ENCODE measurements at places on chromosomes 1 and 21.

DNA sequence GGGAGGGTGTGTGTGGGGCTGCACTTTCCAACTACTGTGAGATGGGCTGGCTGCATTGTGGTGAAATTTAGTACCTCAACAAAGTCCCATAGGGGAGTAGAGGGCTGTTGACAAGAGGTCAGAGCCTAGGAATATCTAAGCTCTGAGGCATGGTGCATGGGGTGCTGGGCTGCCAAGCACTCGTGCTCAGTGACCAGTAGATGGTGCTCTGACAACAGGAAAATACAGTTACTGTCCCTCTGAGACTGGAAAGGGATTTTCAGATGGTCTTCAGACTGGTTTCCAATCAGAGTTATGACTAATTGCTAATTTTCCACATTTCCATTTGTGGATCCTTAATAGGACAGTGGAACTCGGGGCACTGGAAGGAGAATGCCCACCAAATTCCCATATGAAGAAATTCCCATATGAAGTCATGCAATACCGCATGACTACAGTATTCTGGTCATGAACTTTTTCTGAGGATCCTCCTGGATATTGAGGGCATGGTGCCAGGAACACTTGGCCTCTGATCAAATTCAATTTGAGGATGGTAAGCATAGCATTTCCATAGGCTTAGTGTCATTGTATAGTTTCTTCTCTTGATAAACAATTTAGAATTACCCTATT lies 4.1 kb upstream of the CACNA1E start:
- DNase-seq = peak; percentile 48

DNA sequence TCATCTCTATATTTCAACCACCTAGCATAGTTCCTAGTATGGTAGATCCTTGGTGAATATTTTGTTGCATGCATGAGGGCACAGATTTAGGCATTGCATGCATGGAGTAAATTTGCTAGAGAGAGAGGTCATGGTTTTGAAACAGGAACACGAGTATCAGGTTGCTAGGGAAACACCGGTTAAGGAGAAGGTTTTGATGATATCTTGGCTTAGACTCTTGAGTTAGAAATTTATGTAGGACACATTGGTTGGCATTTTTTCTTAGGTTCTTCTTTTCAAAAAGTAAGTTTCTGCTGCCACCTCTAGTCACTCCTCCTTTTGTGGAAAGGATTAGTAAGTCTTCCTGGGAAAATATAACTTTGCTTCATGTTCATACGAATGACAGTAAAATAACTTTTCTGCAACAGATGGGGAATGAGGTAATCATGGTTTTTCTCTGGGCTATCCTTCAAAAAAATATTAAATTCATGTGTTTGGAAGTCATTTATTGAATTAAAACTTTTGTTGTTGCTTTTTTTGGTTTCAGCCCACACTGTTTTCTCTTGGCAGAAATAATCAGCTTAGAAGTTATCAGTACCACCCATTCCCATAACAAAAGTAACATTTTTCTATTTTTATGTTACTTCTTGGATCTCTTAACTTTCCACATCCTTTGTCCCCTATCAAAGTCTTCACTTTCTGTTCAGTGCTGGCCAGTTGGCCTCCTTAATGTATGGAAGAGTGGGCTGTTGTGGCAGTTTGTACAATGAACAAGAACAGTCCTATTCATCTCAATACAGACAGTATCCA lies 97.3 kb downstream of the PLA2G4A start:
- DNase-seq = no peak

GRCh38 chr1:207838156-207839082 lies 72.5 kb downstream of the CD34 start:
- DNase-seq = no peak

GRCh38 chr1:13830616-13831280 lies 130.8 kb downstream of the PRDM2 start:
- no peak for DNase-seq

DNA sequence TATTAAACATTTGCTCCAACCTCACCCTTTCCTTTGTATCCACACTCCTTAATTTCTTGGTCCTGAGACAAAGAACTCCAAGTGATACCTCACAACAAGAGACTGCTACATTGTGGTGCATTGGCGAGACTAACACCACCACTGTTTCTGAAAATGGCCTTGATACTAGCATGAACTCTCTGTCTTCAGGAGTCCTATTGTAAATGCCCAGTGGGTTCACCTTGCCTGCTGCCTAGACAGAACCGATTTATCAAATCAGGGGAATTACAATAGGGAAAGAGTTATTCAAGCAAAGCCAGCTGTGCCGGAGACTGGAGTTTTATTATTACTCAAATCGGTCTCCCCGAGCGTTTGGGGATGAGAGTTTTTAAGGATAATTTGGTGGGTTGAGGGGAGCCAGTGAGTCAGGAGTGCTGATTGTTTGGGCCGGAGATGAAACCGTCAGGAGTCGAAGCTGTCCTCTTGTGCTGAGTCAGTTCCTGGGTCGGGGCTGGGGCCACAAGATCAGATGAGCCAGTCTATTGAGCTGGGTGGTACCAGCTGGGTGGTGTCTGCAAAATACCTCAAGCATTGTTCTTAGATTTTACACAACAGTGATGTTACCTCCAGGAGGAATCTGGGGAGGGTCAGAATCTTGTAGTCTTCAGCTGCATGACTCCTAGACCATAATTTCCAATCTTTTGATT lies 83.1 kb downstream of the DESI2 start:
- no peak for DNase-seq

- DNase-seq = no peak
Measured at GRCh38 chr1:114700036-114700600, 4.8 kb upstream of the AMPD1 start.

GRCh38 chr1:12249181-12249580 lies 19.4 kb downstream of the VPS13D start:
- peak; percentile 53 for DNase-seq

- DNase-seq = no peak
Measured at GRCh38 chr1:7385471-7386225, 385.4 kb upstream of the VAMP3 start.

GRCh38 chr1:239587066-239587465 lies 200.7 kb downstream of the CHRM3 start:
- no peak for DNase-seq

DNA sequence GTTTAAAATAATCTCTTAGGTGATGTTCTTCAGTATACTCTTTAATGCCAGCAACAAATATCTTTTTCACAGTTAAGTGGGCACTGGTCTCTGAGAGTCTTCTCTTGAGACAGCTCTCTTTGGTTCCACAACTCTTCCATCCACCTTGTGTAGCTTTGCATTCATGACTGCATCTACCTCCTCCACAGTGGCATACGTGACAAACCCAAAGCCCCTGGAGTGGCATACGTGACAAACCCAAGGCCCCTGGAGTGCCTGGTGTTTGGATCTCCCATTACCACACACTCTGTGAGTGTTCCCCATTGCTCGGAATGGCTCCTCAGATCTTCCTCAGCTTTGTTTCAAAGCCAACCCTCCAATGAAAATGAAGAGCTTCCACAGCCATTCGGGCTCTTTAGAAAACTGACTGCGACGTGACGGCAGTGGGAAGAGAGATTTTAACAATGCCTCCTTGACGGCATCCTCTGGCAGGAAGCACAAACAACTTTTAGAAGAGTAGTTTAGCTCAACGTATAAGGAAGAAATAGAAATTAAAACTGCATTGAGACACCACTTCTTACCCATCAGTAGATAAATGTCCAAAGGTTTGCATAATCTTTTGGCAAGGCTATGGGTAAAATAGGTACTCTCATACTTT lies 45.8 kb downstream of the SLC30A7 start:
- no peak for DNase-seq

GRCh38 chr1:209659909-209660308 lies 7.7 kb upstream of the LAMB3 start:
- DNase-seq = no peak

- no peak for DNase-seq
Measured at GRCh38 chr1:209815490-209815889, 9.5 kb upstream of the IRF6 start.

GRCh38 chr1:112544011-112544688 lies 35.4 kb downstream of the WNT2B start:
- no peak for DNase-seq

- peak; percentile 25 for DNase-seq
Measured at GRCh38 chr1:237492359-237492758, 398.4 kb downstream of the ZP4 start.

DNA sequence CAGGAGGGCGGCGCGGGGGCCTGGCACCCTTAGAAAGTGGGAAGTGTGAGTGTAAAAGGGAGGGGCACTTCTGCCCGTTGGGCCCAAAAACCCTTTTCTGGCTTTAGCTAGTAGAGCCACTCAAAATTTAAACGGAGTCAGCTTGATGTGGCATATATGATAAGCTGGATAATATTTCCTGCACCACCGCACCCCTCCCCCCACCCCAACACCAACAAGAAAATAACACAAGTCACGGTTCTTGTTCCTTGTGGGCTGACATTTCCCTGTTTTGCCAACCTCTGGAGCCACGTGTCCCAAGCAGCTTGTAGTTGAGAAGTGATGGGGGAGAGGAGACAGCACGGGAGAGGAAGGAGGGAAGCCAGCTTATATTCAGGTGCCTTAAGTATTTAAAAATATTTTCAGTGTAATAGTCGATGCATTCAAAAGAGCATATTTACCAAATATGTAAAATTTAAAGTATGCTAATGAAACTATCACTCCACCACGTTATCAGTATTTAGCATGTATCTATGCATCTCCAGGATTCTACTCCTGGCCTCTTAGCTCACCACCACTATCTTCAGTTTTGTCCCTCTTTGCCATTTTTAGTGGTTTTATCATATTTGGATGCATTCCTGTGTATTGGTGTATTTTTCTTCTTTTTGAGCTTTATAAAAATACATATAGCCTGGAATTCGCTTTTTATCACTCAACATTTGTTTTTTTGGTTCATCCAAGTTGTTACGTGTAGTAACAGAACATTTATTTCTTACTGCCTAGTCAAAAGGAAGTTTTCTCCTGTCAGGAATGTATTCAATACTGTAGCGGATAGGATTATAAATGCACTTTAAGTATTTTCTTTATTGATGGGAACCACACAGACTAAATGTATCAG lies 773 bp upstream of the DDX59 start:
- peak; percentile 57 for DNase-seq

GRCh38 chr21:45867671-45868081 lies 113.9 kb upstream of the COL6A1 start:
- no peak for DNase-seq

DNA sequence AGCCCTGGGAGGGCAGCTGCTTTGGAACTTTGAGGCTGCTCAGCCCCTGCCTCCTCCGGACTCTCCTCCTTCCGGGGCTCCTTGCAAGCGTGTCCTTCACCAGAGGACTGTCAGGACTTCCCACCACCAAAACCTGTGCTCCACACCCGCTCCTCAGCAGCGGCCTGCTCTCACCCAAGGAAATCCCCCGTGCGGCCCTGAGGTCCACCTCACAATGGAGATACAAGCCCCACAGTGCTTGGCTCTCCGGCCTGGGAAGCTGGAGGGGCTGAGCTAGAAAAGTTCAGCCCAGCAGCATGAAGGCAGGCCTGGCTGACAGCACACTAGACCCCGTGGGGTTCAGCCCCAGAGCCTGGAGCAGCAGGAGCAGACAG lies 33.6 kb downstream of the PGBD5 start:
- no peak for DNase-seq

GRCh38 chr1:94697839-94698238 lies 122.3 kb upstream of the SLC44A3 start:
- no peak for DNase-seq

DNA sequence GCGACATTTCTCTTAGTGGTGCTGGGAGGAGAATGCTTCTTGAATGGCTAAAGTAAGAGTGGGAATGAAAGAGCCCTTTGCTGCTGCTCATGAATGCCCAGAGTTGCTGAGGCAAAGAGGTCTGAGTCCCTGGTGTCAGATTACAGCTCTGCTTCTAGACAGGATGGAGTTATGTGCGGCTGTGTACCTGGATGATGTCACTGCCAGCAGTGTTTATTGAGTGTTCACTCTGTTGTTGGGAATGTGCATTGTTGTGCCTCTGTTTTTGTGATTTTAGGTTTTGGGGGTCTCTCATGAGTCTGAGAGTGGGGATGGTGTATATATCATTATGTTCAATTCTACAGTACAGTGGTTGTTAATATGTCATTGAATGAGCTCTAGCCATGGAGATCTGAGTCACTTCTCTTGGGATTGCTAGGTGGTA lies 2.7 kb downstream of the CDC14A start:
- peak; percentile 66 for DNase-seq

All from HAP-1 (cell line).